Adrenal gland (tissue), 19 donors: ENCODE measurements at places on chromosomes 6 and 20.

- H3K36me3 ChIP-seq: no peaks in the 10 kb centered on the region
- H3K27me3 ChIP-seq: no peaks in the 10 kb centered on the region
- peaks cover 11% of the 10 kb centered on the region for H3K4me1 ChIP-seq
- H3K4me3 ChIP-seq: no peak overlapping the region
- no peak for DNase-seq
- H3K27ac ChIP-seq: peak overlapping the region; percentile 1
Observed at GRCh38 chr6:108407904-108408827, 113.3 kb downstream of the AFG1L start.

DNA sequence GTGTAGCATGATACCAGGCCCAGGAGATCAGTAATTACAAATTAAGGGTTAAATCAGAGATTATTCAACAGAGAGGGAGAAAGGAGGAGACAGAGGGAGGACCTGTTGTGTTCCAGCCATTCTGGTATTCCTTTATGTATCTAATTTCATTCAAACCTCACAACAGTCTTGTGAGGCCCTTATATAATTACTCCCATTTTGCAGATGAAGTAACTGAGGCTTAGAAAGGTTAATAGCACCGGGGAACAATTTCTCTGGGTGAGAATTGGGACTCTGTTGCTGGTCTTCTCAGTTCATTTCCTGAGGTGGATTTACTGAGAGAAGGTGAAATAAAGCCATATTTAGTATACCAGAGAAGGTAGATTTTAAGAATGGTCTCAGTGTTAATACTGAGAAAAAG is 66.6 kb downstream of the C6orf52 start:
- H3K27me3 ChIP-seq: no peaks in the 10 kb centered on the region
- H3K27ac ChIP-seq: no peak overlapping the region
- H3K4me1 ChIP-seq: no peaks in the 10 kb centered on the region
- no peak overlapping the region for H3K4me3 ChIP-seq

GRCh38 chr6:36944650-36945049 is 9.9 kb upstream of the PI16 start:
- H3K27me3 ChIP-seq: no peaks in the 10 kb centered on the region
- H3K36me3 ChIP-seq: no peaks in the 10 kb centered on the region
- no peak overlapping the region for H3K4me3 ChIP-seq
- peak; percentile 42 for DNase-seq
- H3K4me1 ChIP-seq: no peaks in the 10 kb centered on the region

DNA sequence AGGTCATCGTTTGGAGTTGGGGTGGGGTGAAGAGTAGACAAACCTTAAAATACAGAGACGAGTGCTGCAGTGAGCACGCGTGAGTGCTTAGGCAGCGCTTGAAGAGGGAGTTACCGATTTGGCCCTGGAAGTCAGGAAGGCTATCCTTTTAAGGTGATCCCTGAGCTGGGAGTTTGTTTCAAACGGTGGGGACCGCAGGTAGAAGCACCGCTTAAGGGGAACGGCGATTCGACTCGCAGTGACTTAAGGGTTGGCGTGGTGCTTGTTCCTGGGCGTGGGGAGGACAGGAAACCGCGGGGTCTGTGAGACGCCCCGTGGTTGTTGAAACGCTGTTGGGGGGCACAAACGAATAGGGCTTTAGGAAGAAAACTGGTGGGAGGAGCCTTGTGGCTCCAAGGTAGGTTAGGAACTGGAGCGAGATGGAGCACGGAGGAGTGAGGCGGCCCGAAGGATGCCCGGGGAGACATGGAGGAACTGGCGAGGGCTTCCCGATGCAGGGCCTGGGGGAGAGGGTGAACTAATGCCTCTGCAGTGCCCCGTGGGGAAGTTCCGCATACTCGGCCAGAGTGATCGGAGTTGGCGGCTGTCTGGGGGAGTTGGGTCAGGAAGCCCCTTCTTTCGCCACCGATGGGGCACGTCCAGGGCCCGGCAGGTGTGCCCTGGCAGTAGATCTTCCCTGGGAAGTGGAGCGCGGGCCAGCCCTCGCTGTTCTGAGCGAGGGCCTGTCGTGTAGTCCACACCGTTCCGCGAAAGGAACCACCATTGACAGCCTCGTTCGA is 1.3 kb upstream of the CDYL start:
- no peaks in the 10 kb centered on the region for H3K4me1 ChIP-seq
- no peaks in the 10 kb centered on the region for H3K27me3 ChIP-seq
- H3K4me3 ChIP-seq: no peak overlapping the region
- H3K27ac ChIP-seq: peak overlapping the region; percentile 95

GRCh38 chr6:165843121-165843520 is 180.1 kb upstream of the PDE10A start:
- no peak overlapping the region for H3K4me3 ChIP-seq
- DNase-seq: no peak
- H3K4me1 ChIP-seq: no peaks in the 10 kb centered on the region
- no peak overlapping the region for H3K27ac ChIP-seq

- H3K36me3 ChIP-seq: no peaks in the 10 kb centered on the region
- H3K27ac ChIP-seq: no peak overlapping the region
- no peaks in the 10 kb centered on the region for H3K4me1 ChIP-seq
- no peaks in the 10 kb centered on the region for H3K27me3 ChIP-seq
Observed at GRCh38 chr6:127219869-127220268, 46.8 kb upstream of the RNF146 start.

DNA sequence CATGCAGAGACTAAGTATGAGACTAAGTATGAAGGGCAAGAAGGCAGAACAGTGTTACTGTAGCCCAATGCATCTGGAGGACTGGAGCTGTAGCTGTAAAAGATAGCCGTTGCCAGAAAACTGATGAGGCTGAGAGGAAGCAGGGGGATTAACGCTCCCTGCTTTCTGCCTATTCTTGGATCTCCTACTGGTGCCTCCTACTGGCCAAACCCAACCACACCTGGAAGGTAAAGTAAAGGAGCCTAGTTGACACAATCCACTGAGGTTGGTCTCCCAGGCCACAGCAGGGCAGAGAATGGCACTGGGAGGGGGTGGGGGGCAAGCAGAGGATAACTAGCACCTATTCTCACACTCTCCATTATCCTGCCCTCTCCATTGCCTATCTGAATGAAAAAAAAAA is 105.0 kb upstream of the MRPS10 start:
- no peak overlapping the region for H3K27ac ChIP-seq
- no peaks in the 10 kb centered on the region for H3K4me1 ChIP-seq
- DNase-seq: no peak
- H3K36me3 ChIP-seq: no peaks in the 10 kb centered on the region
- H3K27me3 ChIP-seq: no peaks in the 10 kb centered on the region

DNA sequence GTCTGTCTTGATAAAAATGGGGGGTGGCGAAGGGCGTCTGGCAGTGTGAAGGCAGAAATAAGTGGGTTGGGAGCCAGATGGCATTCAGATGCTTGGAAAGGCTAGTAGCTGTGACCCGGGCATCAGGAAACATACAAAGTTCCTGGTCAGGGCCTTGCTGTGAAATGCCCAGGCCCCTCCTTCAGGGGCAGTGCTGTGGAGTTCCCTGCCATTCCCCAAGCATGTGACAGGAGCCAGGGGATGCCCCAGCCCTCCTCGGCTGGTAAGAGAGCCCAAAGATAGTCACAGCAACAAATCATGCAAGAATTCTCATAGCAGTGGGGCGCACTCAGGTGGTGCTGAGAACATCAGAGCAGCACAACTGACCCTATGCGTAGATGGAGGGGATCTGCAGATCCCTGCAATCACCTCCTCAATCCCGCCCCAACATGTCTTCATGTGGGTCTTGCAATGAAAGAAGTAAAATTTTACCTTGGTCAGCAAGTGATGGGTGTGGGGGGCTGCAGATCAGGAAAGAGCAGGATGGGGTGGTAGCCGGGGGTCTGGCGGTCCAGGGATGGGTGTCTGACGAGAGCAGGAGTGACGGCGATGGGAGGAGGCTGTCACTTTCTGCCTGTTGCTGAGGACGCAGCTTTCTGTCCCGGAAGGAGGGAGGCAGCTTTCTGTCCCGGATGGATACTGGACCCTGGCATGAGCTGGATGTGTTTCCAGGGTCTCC is 39.5 kb downstream of the SLC22A1 start:
- no peaks in the 10 kb centered on the region for H3K4me1 ChIP-seq
- H3K27me3 ChIP-seq: no peaks in the 10 kb centered on the region
- no peak overlapping the region for H3K27ac ChIP-seq

DNA sequence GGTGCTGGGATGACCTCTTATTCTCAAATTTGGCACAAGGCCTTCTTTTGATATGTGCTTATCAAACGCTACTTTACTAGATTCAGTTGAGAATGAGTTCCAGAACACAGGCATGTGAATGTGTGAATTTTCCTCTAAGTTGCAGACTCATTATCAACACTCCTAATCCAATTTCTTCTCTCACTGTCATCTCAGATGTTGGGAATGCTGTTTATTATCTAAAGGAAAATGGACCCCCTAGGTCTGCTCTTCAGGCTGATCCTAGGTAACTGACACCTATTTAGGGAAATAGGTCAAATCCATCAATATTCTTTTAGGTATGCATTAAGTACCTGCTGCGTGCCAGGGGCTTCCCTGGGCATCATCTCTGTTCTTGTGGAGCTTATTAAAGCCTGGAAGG is 215.0 kb upstream of the NOX3 start:
- H3K36me3 ChIP-seq: no peaks in the 10 kb centered on the region
- H3K4me1 ChIP-seq: no peaks in the 10 kb centered on the region
- H3K27ac ChIP-seq: no peak overlapping the region
- H3K4me3 ChIP-seq: no peak overlapping the region
- no peaks in the 10 kb centered on the region for H3K27me3 ChIP-seq

DNA sequence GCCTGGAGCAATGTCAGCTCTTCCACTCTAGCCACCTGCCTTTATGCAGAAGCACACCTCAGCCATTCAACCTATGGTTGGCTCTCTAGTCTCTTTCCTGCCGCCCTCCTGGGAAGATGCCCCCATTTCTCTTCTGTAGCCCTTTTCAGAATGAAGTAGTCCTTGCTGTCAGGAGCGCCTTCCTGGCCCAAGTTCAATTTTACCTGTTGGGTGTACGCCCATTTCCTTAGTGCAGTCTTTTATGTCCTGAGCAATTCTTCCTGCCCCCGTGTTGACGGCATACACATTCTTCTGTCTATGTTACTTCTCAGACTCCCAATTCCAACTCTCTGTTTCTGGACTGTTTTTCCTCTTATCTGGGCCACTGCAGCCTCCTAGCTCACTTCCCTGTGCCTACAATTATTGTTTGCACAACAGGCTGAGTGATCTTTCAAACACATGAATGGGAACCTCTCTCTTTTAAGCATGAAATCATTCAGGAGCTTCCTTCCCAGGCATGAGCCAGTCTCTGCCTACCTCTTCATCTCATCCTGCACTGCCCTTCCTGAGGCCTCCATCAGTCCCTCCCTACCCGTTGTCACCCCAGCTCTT is 389.2 kb downstream of the CD83 start:
- H3K27me3 ChIP-seq: no peaks in the 10 kb centered on the region
- no peaks in the 10 kb centered on the region for H3K36me3 ChIP-seq
- no peak for DNase-seq

GRCh38 chr6:15259766-15260098 is 13.9 kb downstream of the JARID2 start:
- H3K4me3 ChIP-seq: no peak overlapping the region
- DNase-seq: no peak
- H3K27ac ChIP-seq: no peak overlapping the region
- H3K27me3 ChIP-seq: no peaks in the 10 kb centered on the region
- no peaks in the 10 kb centered on the region for H3K36me3 ChIP-seq

- no peak overlapping the region for H3K27ac ChIP-seq
- no peaks in the 10 kb centered on the region for H3K36me3 ChIP-seq
- no peak for DNase-seq
- H3K4me3 ChIP-seq: no peak overlapping the region
- H3K4me1 ChIP-seq: no peaks in the 10 kb centered on the region
- H3K27me3 ChIP-seq: no peaks in the 10 kb centered on the region
Observed at GRCh38 chr6:17334265-17334664, 53.1 kb downstream of the RBM24 start.

DNA sequence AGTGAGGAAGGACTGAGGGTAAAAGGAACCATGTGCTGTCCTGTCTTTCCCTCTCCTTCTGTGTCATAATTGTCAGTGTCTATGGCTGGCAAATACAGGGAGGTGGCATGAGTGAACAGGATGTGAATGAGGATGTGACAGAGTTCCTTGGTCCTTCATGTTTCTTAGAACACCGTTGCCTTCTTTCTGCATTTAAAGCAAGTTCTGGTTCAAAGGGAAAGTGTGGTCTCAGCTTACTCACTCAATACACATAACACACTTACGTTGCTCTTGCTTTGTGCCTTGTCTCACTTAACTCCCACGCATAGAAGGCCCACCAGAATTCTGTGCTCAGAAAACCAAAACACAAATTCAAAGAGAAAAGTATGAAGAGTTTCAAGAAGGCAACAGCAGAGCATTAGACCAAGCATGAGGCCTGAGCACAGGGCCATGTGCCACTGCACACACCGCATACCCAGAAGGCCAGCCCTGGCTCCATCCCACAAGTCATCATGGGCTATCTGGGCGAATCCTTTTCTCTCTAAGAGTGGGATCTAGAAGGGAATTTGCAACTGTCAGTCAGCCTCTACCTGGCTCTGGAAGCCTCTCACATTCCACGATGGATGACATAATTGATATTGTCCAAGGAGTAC is 38.9 kb upstream of the SAYSD1 start:
- H3K27me3 ChIP-seq: peaks cover 17% of the 10 kb centered on the region
- no peak overlapping the region for H3K4me3 ChIP-seq
- no peak overlapping the region for H3K27ac ChIP-seq
- no peak for DNase-seq
- H3K36me3 ChIP-seq: no peaks in the 10 kb centered on the region
- no peaks in the 10 kb centered on the region for H3K4me1 ChIP-seq

- no peaks in the 10 kb centered on the region for H3K27me3 ChIP-seq
- H3K4me3 ChIP-seq: no peak overlapping the region
- no peak for DNase-seq
Observed at GRCh38 chr6:53628354-53629119, 37.0 kb downstream of the KLHL31 start.

- no peak overlapping the region for H3K27ac ChIP-seq
- H3K27me3 ChIP-seq: no peaks in the 10 kb centered on the region
- no peak overlapping the region for H3K4me3 ChIP-seq
- DNase-seq: no peak
- no peaks in the 10 kb centered on the region for H3K36me3 ChIP-seq
- no peaks in the 10 kb centered on the region for H3K4me1 ChIP-seq
Observed at GRCh38 chr20:61105395-61105794, 146.7 kb upstream of the CDH4 start.

DNA sequence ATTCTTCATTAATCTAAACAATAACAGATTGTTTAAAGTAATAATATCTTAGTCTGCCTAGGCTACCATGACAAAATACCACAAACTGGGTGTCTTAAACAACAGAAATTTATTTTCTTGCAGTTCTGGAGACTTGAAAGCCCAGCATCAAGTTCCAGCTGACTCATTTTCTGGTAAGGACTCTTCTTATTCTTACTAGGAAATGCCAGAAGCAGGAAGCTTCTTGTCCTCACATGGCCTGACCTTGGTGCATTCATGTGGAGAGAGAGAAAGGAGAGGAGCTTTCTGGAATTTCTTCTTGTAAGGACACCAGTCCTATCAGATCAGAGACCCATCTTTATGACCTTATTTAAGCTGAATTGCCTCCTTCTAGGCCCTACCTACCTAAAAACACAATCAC is 110.5 kb downstream of the ANKRD60 start:
- H3K27me3 ChIP-seq: no peaks in the 10 kb centered on the region
- no peak overlapping the region for H3K27ac ChIP-seq
- no peaks in the 10 kb centered on the region for H3K4me1 ChIP-seq
- H3K4me3 ChIP-seq: no peak overlapping the region
- DNase-seq: no peak
- no peaks in the 10 kb centered on the region for H3K36me3 ChIP-seq
